ENCODE measurements at places on chromosomes 13 and 19.

DNA sequence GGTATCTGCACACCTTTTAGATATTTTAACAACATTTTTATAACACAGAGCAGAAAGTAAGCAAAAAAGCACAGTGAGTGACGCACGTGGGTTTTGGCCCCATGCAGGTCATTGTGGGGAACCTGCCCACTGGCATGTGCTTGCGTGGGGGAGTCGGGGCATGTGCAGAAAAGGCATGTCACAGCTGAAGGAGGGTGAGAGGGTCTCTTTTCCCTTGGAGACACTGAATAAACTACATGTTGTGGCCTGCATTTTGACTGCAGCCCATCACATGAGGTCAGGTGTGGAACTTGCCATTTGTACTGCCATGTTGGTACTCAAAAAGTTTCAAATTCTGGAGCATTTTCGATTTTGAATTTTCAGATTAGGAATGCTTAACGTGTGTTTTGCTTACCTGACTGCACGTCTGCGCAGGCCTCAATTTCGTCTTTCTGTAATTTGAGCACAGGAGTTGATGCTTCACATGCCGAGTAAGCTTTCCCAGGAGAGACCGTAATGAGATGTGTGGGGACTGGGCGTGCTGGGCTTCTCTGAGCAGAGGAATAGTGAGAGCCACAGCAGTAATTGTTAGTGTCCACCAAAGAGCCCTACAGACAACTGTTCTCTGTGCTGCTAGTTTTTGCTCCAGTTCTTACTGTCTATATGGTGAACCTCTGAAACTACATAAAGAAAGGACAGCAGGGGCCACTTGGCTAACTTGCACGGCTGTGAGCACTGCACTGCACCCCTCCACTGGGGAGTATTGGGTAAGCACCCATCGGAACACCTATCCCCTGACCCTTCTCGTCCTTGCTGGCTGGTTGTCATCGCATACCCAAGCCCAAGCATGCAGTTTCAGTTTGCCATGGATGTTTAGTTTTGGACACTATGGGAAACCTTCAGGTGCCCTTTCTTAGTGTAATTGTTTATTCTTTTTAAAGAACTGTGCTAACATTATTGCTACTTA lies 72.9 kb upstream of the GPR183 start:
- no peak for DNase-seq

GRCh38 chr13:66530686-66531085 lies 699.5 kb downstream of the PCDH9 start:
- DNase-seq: no peak

- DNase-seq: peak; percentile 53
Observed at GRCh38 chr13:27036236-27036981, 135.2 kb downstream of the USP12 start.

DNA sequence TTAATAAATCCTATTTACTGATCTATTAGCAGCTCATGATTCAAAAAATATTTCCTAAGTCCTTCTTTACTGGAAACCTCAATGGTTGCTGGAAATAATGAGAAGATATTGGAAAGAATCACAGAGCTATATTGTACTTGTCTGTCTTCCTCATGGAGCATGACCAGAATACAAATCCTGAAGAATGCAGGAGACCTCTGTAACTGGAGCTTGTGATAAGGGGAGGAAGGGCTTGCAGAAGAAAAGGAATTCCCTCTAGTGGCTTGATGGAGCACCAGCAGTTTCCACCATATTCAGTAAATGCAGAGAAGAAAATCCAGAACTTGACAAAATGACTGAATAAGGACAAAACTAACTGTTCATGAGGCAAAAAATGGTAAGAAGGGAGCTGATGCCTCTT lies 1333.1 kb downstream of the EFNB2 start:
- no peak for DNase-seq

GRCh38 chr13:63632321-63632720 lies 2216.7 kb upstream of the PCDH20 start:
- DNase-seq: no peak

- DNase-seq: no peak
Observed at GRCh38 chr13:52082601-52083000, 46.3 kb downstream of the NEK5 start.

- no peak for DNase-seq
Observed at GRCh38 chr13:94332359-94333096, 147.0 kb downstream of the DCT start.

DNA sequence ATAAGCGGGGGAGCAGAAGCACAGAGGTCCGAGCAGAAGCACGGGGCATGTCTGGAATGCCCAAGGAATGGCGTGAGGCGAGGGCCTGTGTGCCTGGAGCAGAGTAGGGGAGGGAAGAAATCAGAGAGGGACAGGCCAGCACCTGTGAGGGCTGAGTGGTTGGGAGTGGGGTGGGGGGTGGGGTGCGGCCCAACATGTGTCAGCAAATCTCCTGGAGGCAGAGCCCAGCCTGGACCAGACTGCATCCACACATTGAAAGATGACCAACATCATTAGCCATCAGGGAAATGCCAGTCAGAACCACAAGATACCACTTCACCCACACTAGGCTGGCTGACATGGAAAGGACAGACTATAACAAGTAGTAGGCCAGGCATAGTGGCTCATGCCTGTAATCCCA lies 11.2 kb downstream of the CLASRP start:
- DNase-seq: peak; percentile 18

GRCh38 chr13:30172593-30173302 lies 134.6 kb downstream of the KATNAL1 start:
- DNase-seq: peak; percentile 44

GRCh38 chr13:107322228-107322627 lies 754.3 kb upstream of the ARGLU1 start:
- DNase-seq: no peak

DNA sequence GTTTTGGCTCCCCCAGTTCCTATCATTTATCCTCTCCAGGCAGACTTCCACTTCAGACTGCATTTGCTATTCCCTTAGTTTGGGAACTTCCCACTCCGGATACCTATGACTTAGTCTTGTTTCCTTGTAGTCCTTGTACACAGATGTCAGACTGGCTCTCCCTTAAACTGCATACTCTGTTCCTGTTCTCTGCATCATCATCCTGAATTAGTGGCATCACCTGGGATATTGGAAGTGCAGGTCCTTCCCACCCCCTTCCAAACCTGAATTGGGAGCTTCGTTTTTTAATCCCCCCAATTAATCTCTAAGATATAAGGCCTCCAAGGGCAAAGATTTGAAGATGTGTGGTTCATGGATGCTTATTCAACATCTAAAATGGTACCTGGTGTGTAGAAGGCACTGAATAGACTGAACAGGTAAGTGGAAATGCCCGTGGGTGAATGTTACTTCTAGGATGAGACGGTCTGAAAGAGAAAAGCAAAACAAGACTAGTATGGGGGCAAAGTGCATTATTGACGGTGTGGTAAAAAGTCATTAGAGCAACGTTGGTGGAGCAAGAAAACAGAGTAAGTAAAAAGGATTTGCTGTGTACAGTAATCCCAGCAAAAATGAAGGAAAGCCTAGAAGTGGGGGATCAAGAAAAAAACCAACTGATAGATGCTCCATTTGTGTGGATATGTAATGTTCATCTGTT lies 9.6 kb downstream of the MIR17HG start:
- no peak for DNase-seq

DNA sequence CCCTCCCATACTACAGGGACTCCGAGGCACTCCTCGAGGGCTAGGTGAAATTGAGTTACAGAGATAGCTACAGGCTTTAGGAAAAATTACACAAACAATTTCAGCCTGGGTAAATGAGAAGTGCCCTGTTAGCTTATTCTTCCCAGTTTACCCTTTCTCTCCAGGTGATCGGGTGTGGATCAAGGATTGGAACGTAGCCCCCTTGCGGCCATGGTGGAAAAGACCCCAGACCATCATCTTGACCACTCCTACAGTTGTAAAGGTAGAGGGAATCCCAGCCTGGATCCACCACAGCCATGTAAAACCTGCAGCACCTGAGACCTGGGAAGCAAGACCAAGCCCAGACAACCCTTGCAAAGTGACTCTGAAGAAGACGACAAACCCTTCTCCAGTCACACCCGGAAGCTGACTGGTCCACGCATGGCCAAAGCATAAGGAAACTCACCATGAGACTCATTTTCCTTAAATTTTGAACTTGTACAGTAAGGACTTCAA lies 600.6 kb downstream of the UQCRFS1 start:
- DNase-seq: no peak

- no peak for DNase-seq
Observed at GRCh38 chr13:57546942-57547341, 84.6 kb upstream of the PCDH17 start.

DNA sequence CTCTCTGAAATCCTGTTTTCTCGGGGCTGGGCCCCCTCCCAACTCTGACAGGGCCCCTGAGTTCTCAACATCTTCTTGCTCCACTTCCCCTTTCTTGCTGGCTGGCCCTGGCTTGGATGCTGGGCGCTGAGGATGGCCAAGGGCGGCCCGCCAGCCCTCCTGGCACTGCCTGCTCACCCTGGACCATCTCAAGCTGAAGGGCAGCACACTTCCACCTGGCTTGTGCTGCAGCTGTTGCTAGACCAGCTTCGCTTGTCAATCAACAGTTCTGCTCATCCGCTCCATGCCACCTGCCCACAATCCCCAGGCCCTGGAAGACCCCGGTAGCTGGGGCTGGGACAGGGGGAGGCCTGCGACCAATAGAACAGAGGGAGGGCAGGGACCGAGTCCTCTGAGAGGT lies 6.9 kb upstream of the GMIP start:
- no peak for DNase-seq

DNA sequence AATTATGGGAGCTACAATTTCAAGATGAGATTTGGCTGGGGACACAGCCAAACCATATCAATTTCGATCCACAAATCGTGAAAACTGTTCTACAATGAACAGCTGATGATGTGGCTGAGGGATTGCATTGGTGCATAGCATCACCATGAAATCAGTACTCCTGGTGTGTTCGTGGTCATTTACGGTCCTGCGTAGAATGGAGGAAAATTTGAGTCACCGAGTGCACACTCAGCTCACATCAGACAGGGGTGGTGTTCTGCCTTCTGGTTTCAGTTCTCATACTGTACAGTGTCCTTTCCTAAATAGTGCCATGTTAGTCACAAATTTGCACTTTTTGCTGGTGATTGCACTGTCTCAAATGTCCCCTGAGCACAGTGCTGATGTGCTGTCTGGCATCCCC lies 39.2 kb downstream of the MYH14 start:
- DNase-seq: no peak

DNA sequence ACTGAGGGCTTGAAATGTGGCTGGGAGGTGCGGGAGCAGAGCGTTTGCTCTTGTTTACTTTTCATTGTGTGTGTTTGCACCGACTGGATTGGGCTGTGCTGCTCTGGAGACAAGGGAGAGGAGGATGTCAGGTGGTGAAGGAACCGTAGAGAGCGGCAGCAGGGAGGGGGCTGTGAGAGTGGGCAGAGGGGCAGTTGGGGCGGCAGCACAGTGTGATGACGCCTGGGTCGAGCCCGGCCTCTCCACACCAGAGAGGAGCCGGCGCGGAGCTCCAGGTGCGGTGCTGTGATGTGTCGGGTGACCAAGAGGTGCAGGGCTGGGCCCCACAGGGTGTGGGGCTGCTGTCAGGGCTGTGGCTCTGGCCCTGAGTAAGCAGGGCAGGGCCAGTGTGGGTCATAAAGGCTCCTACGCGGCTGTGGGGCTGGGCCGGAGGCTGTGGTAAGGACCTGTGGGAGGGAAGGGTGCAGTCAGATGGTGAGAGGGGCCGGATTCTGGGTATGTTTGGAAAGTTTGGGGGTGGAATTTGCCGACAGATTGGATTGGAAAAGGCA lies 10.5 kb downstream of the NAXD start:
- DNase-seq: no peak

DNA sequence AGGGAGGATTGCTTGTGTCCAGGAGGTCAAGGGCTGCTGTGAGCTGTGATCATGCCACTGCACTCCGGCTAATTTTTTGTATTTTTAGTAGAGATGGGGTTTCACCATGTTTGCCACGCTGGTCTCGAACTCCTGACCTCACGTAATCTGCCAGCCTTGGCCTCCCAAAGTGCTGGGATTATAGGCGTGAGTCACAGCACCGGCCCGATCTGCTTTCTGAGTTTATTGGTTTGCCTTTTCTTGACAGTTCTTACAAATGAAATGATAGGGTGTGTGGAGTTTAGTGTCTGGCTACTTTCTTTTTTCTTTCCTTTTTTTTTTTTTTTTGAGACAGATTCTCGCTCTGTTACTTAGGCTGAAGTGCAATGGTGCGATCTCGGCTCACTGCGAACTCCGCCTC lies 848 bp downstream of the C19orf44 start:
- no peak for DNase-seq

DNA sequence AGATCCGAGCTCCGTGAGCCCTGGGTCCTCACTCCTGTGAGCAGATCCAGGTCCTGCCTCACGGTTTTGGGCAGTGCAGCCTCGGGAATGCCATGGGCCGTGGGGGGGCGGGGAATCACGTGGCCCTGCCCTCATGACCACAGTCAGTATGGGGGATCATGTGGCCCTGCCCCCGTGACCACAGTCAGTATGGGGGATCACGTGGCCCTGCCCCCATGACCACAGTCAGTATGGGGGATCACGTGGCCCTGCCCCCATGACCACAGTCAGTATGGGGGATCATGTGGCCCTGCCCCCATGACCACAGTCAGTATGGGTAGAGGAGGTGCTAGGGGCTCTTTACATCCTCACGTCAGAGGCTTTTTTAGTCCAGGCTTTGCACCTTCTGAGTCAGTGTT lies 64.3 kb upstream of the F7 start:
- DNase-seq: no peak

GRCh38 chr13:29948244-29948643 lies 97.8 kb upstream of the UBL3 start:
- peak; percentile 29 for DNase-seq

- DNase-seq: no peak
Observed at GRCh38 chr13:93715866-93716265, 489.3 kb downstream of the GPC6 start.

DNA sequence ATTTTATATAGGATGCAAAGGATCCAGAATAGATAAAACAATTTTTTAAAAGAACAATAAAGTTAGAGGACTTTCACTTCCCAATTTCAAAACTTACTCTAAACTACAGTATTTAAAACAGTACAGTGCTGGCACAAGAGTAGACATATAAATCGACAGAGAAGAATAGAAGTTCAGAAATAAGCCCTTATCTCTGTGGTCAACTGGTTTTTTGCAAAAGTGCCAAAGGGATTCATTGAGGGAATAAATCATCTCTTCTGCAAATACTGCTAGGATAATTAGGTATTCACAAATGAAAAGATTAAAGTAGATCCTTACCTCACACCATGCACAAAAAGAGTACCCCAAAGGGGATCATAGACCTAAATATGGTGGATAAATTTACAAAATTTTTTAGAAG lies 431.0 kb upstream of the HTR2A start:
- no peak for DNase-seq

All from AG10803 (cell line).